GM20000 (cell line): ENCODE measurements at places on chromosomes 11 and 22.

DNA sequence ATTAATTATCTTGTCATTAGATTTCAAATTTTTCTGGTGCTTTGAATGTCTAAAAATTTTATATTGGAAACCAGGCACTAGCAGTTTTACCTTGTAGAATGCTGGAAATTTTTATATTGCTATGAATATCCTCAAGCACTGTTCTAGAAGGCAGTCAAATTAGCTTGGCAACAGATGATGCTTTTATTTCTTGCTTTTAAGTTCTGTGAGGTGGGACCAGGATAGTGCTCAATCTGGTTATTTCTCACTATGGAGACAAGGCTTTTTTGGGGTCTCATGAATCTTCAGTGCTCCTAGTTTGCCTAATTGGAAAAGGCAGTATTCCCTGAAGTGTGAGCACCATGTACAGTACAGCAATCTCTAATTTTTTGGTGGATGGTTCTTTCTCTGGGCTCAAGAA, 27.1 kb downstream of the ANO3 start:
- DNase-seq: no peak

DNA sequence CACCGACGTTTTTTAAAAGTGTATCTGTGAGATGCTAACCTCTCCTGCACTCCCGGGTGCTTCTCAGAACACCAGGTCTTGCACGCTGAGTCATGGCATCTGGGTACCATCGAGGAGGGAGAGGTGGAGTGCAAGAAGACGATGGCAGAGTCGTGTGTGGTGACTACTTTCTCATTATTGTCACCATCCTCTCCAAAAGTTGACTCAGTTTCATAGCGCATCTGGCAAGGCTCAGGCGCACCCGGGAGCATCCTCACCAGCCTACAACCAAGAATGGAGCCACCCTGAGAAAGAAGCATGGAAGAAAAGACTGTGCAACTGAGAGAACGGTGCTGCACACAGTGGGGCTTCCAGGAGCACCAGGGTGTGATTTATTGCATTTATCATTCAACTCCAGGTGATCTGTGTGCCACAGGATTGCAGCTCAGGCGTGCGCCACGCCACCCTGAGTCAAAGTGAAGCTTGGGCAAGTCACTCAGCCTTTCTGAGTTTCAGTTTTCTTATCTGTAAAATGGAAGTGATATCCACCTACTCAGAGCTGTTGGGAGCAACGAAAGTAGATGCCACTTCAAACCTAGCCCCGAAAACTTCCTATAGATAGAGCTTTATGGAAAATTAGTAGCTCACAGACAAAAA, 65.4 kb downstream of the LINC01488 start:
- peak; percentile 64 for DNase-seq

GRCh38 chr11:132112846-132113245, 742.4 kb downstream of the NTM start:
- no peak for DNase-seq

GRCh38 chr22:46454504-46455269, 82.7 kb downstream of the CELSR1 start:
- DNase-seq: no peak

DNA sequence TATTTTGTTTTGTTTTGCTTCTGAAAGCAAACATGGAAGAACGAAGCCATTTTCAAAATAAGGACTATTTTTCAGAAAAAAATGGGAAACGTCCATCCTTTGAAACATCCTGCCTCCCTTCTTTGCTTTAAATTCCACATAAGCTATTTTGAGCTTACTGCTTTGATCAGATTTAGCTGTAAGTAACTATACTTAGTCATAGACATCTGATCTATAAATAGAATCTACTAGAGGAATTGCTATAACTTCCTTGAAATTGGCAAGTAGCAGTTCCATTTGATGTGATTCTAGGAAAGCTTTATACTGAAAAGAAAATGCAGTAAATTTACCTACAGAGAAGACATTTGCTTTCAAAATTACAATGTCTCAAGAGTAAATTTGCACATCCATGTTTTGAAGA, 305.8 kb downstream of the TTC28 start:
- no peak for DNase-seq

DNA sequence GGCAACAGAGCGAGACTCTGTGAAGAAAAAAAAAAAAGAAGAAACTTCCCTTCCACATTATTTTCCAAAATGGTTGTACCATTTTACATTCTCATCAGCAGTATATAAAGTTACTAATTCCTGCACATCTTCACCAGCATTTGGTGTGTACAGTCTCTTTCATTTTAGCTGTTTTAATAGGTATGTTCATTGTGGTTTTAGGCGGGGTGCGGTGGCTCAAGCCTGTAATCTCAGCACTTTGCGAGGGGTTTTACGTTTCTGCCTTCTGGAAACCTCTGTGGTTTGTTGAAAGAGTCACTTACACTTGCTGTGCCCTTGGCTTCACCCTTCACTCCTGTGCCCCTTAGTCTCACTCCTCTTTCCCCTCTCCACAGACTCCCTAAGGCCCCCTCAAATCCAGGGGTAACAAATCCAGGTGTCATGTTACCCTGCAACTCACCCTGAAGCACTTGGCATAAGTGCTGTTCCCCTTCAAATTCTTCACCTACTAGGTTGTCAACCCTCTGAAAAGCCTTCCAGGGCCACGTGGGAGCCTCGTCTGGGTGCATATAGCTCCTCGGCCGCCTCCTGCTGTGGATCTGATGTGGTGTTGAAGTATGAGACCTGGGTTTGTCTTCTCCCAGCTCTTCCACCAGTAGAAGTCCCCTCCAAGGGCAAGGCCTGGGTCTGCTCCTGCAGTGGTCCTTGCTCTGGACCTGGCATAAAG, 20.8 kb downstream of the TOB2 start:
- DNase-seq: no peak

DNA sequence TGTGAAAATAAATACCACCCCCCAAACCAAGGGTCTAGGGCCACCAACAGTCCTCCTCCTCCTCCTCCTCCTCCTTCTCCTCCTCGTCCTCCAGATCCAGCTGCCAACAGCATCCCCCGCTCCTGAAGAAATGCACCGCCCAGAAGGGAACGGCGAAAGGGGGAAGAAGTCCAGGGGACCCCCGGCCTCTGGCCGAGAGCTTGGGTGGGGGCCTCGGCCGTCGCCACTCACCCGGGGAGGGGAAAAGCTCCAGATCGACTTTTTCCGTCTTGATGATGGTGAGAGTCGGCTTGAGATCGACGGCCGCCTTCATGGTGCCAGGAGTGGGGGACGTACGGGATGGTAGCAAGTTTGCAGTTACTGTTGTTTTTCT, 65.7 kb downstream of the ETS1 start:
- DNase-seq: no peak

- DNase-seq: no peak
Measured at GRCh38 chr11:114386545-114386944, 13.8 kb downstream of the C11orf71 start.

- DNase-seq: no peak
Measured at GRCh38 chr11:129410395-129410960, 34.8 kb downstream of the BARX2 start.

GRCh38 chr11:66278363-66279091, 552 bp downstream of the CNIH2 start:
- DNase-seq: peak; percentile 42

GRCh38 chr22:30444632-30445437, 19.3 kb downstream of the MTFP1 start:
- peak; percentile 83 for DNase-seq

GRCh38 chr11:8093931-8094575, 13.0 kb downstream of the TUB start:
- DNase-seq: no peak

GRCh38 chr11:119529936-119530335, 107.0 kb upstream of the THY1 start:
- no peak for DNase-seq

- DNase-seq: no peak
Measured at GRCh38 chr11:86447763-86448480, 73.2 kb downstream of the CCDC81 start.

DNA sequence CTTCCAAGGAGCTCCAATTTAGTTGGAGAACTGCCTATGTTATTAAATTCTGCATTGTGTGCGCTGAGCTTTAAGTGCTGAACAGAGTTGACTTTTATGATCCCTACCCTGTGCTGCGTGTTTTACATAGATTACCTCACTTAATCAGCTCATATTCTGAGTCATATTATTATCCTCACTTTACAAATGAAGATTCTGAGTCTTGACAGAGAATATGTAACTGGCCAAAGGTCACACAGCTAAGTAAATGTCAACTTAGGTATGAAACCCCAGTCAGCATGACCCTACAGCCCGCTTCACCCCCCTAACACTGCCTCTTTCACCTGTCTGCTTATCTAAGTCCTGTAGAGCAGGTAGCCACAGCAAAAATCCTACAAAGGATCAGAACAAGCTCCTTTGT, 19.8 kb upstream of the TMPRSS5 start:
- no peak for DNase-seq

- no peak for DNase-seq
Measured at GRCh38 chr22:17998913-17999312, 25.4 kb downstream of the MICAL3 start.

- no peak for DNase-seq
Measured at GRCh38 chr11:22898036-22898435, 37.8 kb upstream of the CCDC179 start.

GRCh38 chr22:37204045-37204655, 8.1 kb downstream of the SSTR3 start:
- DNase-seq: no peak

GRCh38 chr11:103055221-103055890, 36.6 kb downstream of the DCUN1D5 start:
- peak; percentile 14 for DNase-seq

- DNase-seq: no peak
Measured at GRCh38 chr22:49282596-49282995, 545.1 kb downstream of the BRD1 start.

GRCh38 chr11:65709661-65710060, 2.4 kb upstream of the KAT5 start:
- no peak for DNase-seq

- peak; percentile 99 for DNase-seq
Measured at GRCh38 chr22:36387959-36388726, at the start of gene MYH9. Gene MYH9 (minus strand): TSS chr22:36387967. CDS start chr22:36349236, 38,731 bp downstream.

DNA sequence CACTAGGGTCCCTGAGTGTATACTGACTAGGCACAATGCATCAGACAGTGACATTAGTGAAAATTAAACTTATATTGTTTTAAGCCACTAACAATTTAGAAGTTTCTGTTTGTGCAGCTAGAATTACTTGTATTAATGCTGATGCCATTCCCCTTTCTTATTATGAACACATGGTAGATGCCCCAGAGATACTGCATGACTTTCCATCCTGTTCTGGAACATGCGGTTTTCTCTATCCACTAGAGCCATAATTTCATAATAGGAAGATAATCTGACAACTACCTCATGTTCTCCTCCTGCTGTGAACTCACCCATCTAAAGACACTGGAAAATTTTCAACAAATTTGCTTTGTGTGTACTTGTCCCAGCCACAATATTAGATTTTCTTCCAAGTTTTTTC, 1256.4 kb downstream of the FAM181B start:
- DNase-seq: no peak

DNA sequence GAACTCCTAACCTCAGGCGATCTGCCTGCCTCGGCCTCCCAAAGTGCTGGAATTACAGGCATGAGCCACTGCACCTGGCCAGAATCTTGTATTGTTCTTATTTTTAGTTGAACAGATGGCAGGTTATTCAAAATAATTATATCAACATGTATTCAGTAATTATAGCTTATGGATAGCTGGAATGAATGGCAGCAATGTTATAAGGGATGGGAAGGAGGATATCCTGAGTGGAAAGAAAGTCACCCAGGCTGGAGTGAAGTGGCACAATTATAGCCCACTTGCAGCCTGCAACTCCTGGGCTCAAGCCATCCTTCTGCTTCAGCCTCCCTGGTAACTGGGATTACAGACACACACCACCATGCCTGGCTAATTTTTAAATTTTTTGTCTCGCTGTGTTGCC, 88.1 kb downstream of the MED15 start:
- no peak for DNase-seq

DNA sequence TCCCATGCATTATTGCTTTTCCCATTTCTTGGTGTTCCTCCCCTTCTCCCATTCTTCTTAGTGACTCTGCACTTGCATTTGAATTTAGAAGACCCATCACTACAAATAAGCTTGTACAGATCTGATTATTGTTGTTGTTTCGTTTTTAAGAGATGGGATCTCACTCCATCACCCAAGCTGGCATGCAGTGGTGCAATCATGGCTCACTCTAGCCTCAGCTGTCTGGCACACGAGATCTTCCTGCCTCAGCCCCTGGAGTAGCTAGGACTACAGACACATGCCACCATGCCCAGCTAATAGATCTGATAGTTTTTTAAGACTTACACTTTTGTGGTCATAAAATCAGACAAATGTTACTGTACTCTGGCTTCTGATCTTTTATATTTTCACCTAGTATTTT, 252.1 kb downstream of the DDX10 start:
- DNase-seq: no peak

DNA sequence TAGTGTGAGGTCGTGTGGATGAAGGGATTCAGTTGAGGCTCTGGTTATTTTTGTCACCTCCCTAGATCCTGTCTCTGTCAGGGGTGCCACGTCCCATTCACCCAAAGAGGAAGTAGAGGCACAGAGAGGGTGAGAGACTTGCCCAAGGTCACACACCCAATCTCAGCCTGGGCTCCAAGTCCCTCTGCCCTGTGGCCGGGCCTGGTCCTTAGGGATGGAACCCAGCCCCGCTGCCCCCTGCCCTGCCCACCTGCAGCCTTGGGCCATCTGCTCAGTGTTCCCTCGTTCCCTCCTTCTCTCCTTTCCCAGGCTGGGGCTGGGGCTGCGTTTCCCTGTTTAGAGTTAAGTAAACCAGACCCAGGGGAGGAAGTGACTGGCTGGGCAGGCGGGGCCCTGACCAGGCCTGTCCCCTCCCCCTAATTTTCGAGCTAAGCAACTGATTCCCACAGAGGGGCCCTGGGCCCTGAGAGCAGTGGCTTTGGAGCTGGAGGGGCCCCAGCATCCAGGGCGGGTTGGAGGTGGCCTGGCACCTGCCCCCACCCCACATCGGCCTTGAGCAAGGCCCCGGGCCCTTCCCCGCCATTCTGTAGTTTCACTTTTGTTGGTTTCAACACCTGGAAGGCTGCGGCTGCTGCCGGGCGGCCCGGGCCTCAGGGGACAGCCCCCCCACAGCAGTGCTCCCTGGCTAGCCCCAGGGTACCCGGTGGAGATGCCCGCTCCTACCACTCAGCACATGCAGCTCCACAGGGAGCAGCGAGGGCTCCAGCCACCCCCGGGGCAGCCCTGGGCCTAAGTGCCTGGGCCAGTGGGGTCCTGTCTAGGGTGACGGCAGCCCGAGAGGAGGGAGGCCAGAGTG, 1.5 kb downstream of the TCIRG1 start:
- peak; percentile 92 for DNase-seq
